Activated CD4-positive, CD25-positive, alpha-beta regulatory T cell treated with anti-CD3 and anti-CD28 coated beads, Interleukin-2, amount 50 U/mL, for 16 hours (primary cell): ENCODE measurements at places on chromosomes 3 and 15.

DNA sequence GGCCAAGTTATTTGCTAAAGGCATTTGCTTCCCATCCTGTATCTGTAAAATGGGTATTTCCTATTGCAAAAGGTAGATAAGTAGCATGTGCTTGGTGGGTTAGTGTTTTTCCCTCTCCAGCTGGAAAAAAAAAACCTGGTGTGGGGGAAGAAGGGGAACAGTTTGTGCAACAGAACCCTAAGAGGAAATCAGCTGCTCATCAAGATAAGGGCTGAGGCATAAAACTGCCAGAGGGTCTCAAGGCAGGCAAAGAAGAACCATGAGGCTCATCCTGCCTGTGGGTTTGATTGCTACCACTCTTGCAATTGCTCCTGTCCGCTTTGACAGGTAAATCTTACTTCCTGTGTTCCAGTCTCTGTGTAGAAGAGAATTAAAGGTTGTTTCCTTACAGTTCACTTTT, at the start of gene CPA3:
TSS of gene CPA3 (plus strand) at position 248 of the 400 bp plus-strand sequence. CDS start at position 260, 12 bp downstream.
- no peak for DNase-seq

GRCh38 chr15:93121107-93121506, 32.1 kb upstream of the RGMA start:
- DNase-seq = no peak

- DNase-seq = no peak
Measured at GRCh38 chr15:57054204-57054750, 135.8 kb downstream of the TCF12 start.

- DNase-seq = no peak
Measured at GRCh38 chr3:167700926-167701325, 33.8 kb downstream of the PDCD10 start.
